ENCODE measurements at places on chromosomes 3 and 15.

GRCh38 chr3:178517665-178518334, 18.4 kb upstream of the KCNMB2 start:
- DNase-seq = no peak

GRCh38 chr3:30085486-30085885, 520.9 kb upstream of the TGFBR2 start:
- no peak for DNase-seq

GRCh38 chr3:186315581-186316354, 46.3 kb downstream of the DGKG start:
- DNase-seq = no peak

GRCh38 chr3:138935863-138936740, 10.8 kb downstream of the FOXL2 start:
- DNase-seq = peak; percentile 83
